ENCODE measurements at places on chromosomes 7 and 10.
A peak's percentile ranks its signal among the peaks of the same experiment; 100 is the strongest.

DNA sequence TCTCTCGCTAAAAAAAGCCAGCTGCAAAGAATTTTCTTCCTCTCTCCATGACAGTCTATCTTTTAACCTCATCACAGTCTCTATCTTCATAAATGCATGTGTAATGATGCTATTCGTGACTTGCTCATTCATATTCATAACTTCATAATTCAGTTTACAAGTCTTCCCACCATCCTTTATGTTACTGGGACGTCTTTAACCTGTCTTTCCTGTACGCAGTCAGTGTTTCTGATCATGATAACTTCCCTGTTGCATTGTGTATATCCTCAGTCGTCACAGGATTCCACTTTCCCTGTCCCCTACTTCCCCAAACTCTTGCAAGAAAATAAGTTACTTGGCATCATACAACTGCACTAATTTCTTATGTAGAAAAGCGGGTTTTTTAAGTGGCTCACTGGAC is 165.6 kb upstream of the ASAH2 start:
- DNase-seq = no peak

- no peak for DNase-seq
These were observed 222.1 kb upstream of the SHH start for GRCh38 chr7:156034397-156034796.

DNA sequence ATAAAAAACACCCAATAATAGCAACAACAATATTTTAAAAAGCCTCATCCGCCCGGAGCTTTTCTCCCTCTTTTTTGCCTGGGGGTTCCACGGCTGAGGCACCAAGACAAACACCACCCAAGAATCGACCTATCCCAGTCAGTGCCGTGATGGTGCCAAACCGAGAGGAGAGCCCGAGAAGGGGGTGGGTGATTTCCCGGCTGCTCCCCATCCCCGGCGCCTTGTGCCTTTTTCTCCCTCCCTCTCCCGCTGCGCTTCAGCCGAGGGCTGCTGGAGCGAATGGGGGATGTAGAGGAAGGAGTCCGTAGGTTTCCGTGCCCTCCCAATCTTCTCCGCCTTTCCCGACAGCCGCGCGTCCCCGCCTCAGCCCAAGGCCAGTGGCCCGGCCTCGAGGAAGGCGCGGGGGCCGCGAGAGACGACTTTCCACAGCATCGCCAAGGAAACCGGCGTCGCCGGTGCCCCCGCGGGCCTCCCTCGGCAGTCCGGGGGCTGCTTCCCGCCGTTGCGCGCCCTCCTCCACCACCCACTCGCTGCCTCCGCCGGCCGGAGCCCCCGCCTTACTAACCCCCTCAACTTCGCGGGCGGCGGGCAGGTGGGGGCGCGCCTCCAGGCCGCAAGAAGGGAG is 1.3 kb downstream of the EGR2 start:
- no peak for DNase-seq

GRCh38 chr10:50931948-50932431 is 46.6 kb upstream of the A1CF start:
- no peak for DNase-seq

DNA sequence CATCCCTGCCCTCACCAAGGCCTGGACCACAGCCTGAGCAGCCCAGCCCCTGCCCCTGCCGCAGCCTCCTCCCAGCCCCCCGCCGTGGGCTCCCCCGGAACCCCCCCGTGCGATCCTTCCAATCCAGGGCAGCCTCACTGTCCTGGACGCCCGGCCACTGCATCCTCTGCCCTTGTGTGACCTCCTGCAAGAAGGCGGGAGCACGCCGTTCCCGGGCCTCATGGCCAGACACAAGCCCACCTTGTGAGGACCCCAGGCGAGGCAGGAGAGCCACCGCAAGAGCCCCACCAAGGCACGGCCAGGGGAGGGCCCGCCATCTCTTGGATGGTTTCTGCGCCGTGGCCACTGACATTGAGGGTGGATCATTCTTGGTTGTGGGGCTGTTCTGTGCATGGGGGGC is 7.8 kb upstream of the LFNG start:
- no peak for DNase-seq

DNA sequence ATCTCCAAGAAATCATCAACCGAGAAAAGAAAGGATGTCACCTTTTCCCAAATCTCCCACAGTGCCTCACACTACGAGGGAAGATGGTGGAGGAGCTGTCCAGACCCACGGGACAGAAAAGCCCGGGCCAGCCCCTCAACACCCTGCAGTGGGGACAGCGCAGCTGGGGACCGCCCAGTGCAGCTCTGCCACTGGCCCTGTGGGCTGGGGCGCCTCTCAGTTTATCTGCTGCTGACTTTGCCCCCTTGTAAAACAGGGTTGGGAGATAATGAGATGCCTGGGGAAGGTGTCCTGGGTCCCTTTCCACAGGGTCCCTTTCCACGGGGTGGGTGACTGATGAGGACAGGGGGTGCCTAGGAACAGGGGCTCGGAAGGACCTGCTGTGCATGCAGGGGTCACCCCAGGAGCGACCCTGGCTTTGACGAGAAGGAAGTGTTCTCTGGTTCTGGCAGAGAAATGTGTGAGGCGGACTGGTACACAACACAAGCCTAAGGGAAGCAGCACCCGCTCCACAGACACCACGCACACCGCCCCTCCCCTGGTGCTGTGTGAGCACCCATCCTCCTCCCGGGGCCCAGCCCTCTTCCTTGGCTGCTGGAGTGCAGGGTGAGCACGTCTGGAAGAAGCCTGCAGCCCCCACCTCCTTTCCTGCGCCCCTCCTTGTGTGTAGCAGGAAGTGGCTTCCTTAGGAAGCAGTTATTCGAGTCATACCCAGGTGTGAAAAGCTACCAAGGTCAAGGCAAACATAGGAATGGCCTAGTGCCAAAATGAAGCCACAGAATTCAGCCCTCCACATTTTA is 339.9 kb downstream of the DNAJB6 start:
- no peak for DNase-seq

DNA sequence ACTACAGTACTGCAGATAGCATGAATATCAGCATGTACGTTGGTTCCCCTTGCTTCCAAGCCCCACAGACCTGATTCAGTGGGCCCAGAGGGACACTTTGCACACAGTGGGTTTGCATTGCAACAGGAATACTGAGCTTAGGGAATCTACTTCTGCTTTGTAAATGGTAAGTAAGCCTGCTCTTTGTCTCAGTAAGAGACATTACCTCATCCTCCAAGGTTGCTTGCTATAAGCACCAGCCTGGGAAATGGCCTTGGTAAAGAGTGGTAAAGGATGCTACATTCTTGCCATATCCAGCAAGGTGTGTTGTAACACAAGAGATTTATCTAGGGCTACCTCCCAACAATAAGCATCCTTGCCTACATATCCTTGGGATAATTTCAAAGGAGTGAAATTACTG is 730.5 kb downstream of the INHBA start:
- DNase-seq = no peak

GRCh38 chr7:155845226-155845625 is 33.0 kb upstream of the SHH start:
- DNase-seq = no peak

GRCh38 chr7:130595986-130596385 is 72.6 kb downstream of the COPG2 start:
- DNase-seq = no peak

GRCh38 chr7:138978541-138979184 is 2.5 kb downstream of the KIAA1549 start:
- no peak for DNase-seq

DNA sequence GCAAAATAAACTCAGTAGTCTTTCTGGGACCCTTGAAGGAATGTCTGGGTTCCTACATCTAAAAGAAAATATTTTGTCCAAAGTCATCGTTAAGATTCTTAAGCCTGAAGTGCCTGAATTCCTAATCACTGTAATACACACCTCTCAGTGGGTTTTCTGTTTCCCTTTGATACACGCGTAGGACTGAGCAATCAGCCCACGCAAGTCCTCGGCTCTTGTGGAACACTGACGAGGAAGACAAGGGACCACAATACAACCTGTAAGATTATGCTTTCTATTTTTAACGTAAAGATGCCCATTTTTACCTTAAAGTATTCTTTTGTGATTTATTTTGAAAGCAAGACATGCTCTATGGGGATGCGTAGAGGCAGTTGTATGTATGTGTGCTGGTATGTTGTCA is 472.8 kb upstream of the CELF2 start:
- no peak for DNase-seq

DNA sequence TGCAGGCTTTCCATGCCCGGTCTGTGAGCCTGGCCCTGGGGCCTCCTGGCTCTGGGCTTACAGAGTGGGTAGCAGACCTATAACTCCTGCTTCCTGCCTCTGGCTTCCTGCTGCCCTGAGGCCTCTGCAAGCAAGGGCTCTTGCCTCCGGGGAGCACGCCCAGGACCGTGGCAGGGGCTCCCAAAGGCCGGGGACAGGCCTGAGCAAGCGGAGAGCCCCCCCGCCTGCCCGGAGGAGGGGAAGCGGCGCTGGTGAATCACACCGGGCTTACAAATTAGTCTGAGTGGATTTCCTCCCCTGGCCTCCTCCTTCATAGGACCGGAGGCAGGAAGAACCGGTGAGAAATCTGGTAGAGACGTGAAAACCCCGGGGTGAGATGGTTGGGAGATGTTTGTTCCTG is 1.5 kb upstream of the MYL10 start:
- DNase-seq = no peak

GRCh38 chr7:42461537-42461936 is 224.5 kb upstream of the GLI3 start:
- DNase-seq = no peak

DNA sequence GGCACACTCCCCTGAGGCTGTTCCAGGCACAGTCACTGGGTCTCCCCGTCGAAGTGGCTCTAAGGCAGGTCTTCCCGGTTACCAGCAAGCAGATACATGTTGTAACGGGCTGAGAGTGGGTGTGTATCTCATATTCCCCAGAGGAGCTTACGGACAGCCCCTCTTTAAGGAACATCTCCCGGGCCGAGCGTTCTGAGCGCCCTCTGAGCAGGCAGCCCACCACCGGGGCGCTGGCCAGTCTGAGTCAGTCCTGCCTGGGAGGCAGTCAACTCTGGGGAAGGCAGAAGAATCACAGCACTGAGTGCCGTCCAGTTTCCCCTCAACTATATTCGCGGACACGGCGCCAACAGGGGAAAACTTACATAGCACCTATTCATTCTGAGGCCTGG is 117.4 kb downstream of the LHPP start:
- DNase-seq = no peak

DNA sequence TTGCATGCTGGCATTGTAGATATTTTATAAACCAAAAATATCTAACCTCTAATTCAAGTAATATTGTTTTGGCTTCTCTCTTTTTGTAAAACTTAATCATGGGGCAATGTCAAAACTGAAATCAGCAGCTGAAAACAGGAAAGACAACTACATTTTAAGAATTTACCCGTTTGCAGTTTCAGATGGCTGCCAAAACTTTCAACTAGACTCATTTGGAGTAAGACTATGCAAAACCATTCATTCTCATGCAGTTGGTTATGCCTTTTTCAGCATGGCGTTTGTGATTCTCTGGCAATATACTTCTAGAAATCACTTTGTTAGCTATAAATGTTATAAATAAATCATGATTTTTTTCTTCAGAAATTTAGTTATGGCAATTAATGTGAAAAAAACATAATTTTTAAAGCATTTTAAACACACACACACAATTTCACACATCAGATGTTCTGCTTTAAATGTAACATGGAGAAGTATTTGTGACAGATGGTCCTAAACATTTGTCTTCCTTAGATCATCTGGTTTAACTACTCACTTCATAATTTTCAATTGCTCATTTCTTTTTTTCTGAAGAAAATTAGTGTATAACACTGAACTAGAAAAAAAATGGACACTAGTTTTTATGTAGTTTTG is 116.4 kb downstream of the ITGB8 start:
- DNase-seq = no peak

- DNase-seq = no peak
These were observed 33.8 kb downstream of the JAKMIP3 start for GRCh38 chr10:132099389-132100090.

DNA sequence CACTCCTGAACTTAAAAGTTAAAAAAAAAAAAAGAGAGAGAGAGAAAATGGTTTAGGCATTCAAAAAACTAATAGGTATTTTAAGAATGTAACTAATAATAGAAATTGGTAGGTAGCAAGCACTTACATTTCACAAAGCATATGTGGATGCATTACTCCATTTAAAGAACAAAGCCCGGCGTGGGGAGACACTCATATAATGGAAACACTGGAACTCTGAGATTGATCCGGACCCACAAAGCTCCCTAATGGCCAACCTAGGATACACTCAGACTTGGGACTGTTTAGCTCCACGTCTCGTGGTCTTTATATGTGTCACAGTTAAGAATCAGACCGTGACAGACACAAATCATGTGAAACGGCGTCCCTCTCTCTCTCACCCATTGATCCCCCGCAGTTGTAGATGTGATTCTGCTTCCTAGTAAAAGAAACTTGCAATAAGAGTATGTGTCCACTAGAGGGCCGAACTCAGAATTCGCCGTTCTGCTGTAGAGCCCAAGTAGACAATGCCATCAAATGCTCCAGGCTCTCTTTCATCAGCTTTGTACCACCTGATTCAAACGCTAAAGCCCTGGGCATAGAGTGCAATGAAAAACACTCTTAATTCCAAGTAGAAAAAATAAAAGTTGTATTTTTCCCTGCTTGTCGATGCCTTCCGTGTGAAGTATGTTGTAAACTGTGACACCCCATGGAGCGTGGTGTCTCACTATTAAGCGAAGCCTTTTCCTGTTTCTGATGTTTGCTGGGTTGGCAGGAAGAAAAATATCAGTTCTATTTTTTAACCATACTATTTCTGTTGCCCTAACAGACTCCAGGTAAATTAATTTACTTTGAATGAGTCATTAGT is 429.0 kb upstream of the MTPN start:
- DNase-seq = no peak

DNA sequence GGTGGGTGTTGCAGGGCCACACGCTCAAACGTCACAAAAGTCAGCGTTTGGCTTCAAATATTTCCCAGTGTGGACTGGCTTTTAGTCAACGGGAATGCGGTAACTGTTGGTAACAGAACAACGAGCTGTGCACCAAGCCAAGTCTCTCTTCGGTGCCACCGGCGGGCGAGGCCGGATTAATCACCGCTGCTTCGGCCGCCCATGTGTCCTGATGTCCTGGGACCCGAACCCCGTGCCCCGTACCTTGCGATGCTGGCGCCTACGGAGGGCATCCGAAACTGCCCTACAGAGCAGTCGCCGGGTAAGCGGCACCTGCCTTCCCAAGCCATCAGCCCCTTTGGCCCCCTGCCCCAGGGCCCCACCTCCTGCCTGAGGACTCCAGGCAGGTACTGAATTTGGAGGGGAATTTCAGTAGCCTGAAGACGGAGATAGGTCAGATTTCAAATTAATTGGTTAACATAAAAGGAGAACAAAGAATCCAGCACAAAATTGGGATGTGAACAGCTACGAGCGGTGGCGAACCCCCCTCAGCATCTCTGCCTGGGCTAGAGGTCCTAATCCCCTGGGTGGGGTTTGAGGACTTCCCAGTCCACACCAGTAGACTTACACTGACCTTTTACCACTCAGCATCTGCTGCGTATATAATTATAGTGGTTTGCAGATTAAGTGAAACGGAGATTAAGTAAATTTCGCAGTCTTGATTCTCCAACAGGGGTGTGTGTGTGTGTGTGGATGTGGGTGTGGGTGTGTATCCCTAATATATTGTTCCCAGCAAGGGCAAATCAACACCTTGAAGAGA is at the start of gene LRRC72:
Gene LRRC72, plus strand, starts transcription at position 84 of the 799 bp plus-strand sequence. Its CDS starts 128 bp downstream, at position 212.
- no peak for DNase-seq

- DNase-seq = no peak
These were observed 156.5 kb downstream of the DOCK4 start for GRCh38 chr7:112049555-112050249.

GRCh38 chr10:80537736-80538480 is at the start of gene SH2D4B:
SH2D4B (plus strand) TSS chr10:80537902; CDS start chr10:80538332, 430 bp downstream.
- DNase-seq = no peak

- no peak for DNase-seq
These were observed 18.1 kb upstream of the ZNF273 start for GRCh38 chr7:64884913-64885370.

- DNase-seq = peak; percentile 15
These were observed 62.1 kb downstream of the SDHAF3 start for GRCh38 chr7:97179454-97180104.

All from stimulated activated CD4-positive, alpha-beta T cell treated with anti-CD3 and anti-CD28 coated beads, TNF-alpha, amount 100 ng/mL, for 24 hours (primary cell).